ENCODE measurements at places on chromosomes 16 and 17.

DNA sequence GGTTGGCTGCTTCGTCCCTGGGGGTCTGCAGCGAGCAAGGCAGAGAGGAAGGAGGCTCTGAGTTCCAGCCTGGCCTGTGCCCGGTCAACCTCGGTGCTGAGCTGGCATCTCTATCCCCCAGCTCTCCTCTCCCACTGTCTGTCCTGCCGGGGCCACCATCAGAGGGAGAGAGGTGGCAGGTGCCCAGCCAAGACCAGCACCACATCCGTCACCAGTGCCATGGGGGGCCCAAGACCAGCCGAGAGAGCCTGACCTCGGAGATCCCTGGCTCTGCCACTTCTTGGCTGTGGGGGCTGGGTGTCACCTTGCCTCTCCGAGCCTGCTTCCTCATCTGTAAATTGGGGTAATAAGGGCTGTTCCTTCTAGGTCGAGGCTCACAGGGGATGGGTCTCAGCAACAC lies 560 bp upstream of the P2RX1 start:
- DNase-seq = no peak

DNA sequence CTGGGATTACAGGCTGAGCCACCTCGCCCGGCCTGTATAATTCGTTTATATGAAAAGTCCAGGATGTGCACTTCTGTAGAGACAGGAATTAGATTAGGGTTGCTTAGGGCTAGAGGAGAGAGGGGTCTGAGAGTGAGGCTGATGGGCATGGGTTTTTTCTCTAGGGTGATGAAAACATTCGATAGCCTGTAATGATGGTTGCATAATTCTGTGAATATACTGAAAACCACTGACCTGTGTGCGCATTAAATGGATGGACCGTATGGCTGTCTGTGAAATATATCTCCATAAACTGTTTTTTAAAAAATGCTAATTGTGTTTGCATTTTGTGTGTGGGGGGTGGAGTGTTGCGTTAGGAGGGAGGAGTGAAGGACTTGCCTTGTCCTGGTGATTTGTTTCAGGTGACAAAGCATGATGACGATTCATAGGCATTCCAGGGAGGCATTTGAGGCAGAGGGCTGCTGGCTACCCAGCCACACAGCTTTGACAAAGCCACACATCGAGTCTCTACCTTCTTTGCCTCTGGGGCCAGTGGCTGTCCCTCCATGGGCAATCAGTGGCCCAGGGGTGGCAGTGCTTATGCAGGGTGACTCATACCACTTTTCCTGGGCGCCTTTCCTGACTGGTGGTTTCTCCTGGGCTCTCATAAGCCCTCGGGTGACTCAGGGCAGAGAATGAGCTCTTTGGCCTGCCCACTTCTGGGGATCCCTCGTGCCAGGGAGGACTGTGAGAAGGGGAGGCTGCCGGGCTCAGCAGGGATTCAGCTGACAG lies 148.5 kb upstream of the WSCD1 start:
- no peak for DNase-seq

GRCh38 chr16:57244767-57245471 lies at the start of gene ARL2BP:
TSS of gene ARL2BP (plus strand) at chr16:57245259. CDS start at chr16:57245368, 109 bp downstream.
- DNase-seq = peak; percentile 97

DNA sequence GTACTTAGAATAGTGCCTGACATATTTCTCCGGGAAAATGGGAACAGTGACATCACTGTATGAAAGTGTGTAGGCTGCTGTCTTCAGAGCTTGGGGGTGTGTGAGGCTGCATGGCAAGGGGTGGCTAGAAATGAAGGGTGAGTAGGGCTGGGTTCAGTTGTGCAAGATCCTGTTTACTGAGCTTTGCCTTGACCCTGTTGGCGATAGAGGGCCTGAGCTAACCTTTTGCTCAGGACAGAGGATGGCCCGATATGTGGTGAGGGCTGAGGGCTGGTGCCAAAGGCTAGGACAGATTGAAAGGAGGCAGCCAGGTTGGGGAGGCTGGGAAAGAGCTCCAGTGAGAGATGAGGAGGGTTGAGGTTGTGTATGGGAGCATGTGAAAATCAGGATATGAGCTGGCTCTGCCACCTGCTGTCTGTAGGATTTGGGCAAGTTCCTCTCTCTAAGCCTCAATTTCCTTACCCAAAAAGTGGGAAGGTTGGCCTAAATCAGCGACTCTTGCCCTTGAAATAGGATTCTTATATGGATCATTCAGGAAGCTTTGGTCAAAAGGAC lies 6.0 kb upstream of the CCL1 start:
- no peak for DNase-seq

DNA sequence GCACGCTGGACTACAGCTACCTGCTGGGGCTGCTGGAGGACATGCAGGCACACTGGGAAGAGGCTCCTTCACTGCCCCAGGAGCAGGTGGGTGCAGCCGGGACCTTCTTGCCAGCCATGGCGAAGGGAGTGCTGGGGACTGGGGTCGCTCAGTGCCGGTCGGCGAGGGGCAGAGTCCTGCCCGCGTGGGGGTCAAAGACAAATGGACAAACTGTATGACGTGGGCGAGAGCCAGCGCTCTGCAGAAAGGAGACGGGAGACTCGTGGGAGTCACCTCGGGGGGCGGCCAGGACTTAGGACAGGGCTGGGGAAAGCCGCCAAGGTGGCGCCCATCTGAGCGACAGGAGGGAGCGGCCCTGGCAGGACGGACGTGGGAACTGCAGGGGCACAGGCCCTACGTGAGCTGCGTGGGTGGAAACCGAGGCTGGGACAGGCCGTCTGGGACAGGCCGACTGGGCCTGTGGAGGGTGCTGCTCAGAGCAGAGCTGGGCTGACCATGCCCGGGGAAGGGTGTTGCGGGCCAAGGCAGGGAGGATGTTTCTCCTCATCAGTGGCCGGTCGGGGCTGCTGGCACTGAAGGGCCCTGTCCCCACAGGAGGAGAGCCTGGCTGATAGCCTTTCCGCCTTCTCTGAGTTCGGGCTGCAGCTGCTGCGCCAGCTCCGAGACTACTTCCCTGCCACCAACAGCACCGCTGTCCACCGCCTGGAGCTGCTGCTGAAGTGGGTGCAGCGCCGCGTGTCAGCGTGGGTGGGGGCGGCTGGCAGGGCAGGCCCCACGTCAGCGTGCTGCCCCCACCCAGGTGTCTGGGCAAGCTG lies 8.0 kb downstream of the TSR3 start:
- no peak for DNase-seq

GRCh38 chr17:673200-673681 lies 41.4 kb downstream of the VPS53 start:
- no peak for DNase-seq

DNA sequence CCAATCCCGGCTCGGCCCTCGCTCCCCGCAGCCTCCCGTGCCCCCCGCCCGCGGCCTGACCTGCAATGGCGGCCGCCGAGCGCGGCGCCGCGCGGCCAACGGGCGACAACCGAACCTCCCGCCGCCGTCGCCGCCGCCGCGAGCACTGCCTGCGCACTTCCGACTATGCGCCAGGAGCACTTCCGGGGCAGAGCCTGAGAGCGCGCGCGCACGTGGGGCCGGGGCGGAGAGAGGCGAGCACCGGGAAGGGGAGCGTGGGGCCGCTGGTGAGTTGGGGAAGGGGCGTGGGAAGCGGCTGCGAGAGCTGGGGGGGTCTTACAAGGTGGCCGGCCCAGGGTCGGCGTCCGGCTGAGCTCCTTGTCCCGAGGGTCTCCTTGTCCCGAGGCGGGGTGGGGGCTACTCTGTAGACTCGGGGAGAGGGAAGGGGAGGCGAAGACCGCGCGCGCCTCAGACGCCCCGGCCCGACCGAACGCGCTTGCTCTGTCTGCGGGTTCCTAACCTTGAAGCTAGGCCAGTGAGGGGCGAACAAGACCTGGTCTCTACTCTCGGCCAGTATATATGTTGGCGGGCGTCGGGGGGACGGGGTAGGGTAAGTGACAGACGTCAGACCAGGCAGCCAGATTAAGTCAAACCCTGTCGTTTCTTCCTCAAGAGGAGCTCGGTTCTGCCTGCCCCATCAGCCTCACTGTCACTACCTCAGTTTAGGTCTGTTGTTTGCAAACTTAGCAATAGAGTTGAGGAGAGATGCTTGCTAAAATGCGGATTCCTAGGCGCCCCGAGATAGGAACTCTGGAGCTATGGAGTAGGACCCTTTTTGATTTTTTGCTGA lies at the start of the genes CHTF8 and UTP4:
TSS of gene CHTF8 (minus strand) at position 165 of the 829 bp plus-strand sequence. CDS start 11,130 bp downstream, outside the sequence.
TSS of gene UTP4 (plus strand) at position 226 of the 829 bp plus-strand sequence. CDS start 811 bp downstream, outside the sequence.
- peak; percentile 82 for DNase-seq

DNA sequence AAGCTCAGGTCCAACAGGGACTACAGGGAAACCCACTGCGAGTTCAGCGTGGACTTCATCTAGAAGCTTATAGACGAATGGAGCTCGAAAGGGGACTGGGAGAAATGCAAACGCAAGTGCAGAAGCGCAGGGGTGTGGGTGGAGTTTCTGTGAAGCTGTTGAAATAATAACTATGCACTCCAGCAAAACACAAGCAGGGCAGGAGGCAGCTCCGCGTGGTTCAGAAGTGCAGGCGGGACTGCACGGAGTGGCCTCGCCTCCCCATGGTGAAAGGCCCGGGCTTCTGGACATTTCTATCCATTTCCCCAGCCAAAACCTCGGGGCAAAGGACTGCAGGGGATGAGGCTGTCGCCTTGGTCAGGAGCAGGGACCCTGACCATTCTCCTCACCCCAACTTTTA lies 74.5 kb downstream of the ZNF423 start:
- no peak for DNase-seq

GRCh38 chr17:82845163-82845807 lies 5.5 kb upstream of the ZNF750 start:
- DNase-seq = no peak

GRCh38 chr16:72857834-72858664 lies 189.9 kb downstream of the ZFHX3 start:
- DNase-seq = no peak

DNA sequence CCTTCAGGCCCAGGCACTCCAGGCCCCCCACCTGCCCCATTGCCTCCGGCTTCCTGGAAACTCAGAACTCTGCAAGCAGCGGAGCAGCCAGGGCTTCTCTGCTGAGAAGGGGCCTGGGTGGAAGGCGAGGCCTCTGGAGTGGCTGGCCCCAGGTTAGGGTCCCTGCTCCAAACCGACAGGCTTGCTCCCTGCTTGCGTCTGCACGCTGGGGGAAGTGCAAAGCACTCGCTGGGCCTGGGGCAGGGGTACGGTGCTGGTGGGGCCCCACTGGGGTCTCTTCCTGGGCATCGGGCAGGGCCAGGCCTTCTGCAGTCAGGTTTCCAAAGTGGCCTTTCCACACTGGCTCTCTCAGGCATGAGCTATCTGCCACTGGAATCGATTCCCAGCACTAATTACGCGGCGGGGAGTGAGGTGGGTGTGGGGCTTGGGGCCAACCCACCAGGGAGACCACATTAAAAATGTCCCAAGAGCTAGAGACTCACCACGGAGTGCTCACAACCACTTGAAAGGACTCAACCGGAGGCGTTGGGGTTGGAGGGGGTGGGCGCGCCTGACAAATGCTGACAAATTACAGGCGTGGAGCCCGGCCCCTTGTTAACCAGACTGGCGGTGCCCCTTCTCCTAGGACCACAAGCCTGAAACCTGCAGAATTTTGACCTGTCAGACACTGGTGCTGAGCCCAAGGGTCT lies 17.9 kb downstream of the FAM83G start:
- peak; percentile 27 for DNase-seq

- no peak for DNase-seq
These were observed 162.9 kb downstream of the ENGASE start for GRCh38 chr17:79237448-79238053.

DNA sequence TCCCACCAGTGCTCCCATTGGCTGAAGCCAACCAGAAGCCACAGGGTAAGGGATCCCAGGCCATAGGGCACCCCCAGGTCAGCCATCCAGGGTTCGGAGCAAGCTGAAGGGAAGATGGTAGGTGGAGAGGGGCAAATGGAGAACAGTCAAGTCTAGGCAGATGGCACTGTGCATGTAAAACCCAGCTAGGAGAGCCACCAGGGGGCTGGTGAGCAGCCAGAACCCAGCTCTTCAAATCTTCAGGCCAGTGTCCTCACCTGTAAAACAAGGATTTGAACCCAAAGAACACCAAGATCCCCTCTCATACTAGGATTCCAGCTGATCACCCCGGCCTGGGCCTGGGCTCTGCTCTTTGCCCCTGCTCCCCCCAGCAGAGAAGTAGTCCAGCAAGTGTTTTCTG lies 43.5 kb downstream of the GINS3 start:
- no peak for DNase-seq

- DNase-seq = no peak
These were observed 103.6 kb upstream of the CDH11 start for GRCh38 chr16:65225488-65225887.

DNA sequence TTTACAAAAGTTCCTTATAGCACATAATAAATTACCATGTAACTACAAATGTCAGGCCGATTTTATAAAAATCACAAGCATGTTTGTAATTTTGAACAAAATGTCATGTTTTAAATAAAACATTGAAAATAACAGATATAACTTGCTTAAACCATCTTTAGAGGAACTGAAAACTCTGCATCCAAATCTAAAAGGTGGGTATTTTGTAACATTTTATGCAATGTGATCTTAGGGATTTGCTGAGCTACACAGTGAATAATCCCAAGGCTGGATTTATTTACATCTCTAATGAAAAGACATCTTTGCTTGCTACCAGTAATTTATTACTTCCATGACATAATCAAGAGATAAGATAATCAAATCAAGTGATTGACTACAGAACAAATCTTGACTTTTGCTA lies 47.5 kb downstream of the N4BP1 start:
- no peak for DNase-seq

- no peak for DNase-seq
These were observed 57.8 kb downstream of the USP43 start for GRCh38 chr17:9702914-9703780.

GRCh38 chr16:86982912-86983311 lies 334.3 kb downstream of the C16orf95 start:
- DNase-seq = no peak

GRCh38 chr16:64133366-64133765 lies 988.5 kb downstream of the CDH11 start:
- DNase-seq = no peak

DNA sequence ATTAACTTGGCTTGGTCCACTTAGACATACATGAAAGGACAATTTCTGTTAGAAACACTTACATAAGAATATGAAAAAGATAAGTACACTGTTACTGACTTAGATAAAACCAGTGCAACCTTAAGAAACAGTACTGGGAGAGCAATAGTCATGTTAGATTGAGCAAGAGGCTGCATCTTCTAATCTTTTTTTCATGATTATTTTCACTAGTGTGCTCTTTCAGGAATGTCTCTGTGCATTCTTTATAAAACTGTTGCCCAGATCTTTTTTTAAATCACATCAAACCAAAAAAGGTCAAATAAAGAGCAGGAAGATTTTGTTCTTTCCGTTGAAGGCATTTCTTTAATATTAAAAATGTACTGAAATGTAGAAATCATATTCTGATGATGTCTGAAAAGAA lies 100.7 kb upstream of the AXIN2 start:
- DNase-seq = no peak

DNA sequence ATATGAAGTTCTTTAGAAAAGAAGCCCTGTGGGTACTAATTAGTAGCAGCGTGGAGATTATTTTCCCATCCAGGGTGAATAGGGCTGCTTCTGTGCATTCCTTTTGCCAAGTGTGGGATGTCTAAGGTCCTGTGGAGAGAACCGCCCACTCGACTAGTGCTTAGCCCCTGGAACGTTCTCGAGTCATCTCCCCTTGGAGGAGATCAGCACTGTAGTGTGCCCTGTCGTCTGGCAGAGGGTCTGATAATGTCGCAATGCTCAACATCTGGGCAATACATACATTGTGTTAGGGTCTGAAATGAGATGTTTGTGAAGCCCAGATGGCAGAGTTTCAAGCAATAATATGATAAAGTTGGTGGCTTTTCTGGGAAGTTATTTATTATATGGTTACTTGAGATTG lies 64.8 kb downstream of the SPECC1 start:
- no peak for DNase-seq

- no peak for DNase-seq
These were observed 13.8 kb upstream of the WFIKKN1 start for GRCh38 chr16:616733-617586.
